Body of pancreas (tissue), 4 donors: ENCODE measurements at places on chromosomes 11 and 22.

DNA sequence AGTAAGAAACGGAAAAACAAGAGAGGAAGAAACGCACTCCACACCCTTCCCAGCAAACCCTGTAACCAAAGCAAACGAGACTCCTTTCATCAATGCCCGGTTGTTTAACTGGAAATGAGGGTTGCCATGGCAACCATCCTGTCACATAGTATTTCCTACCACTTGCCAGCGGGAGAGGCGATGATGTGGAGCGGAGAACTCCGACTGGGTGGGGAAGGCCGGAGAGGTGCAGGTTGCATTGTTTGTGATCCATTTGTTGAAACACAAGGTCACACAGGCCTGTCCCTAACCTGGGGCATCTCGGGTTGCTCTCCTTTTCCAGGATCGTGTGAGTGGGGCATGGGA is 609.9 kb downstream of the BUD13 start:
- no peak for DNase-seq

- DNase-seq = no peak
Measured at GRCh38 chr11:33655842-33656600, 44.6 kb downstream of the C11orf91 start.

DNA sequence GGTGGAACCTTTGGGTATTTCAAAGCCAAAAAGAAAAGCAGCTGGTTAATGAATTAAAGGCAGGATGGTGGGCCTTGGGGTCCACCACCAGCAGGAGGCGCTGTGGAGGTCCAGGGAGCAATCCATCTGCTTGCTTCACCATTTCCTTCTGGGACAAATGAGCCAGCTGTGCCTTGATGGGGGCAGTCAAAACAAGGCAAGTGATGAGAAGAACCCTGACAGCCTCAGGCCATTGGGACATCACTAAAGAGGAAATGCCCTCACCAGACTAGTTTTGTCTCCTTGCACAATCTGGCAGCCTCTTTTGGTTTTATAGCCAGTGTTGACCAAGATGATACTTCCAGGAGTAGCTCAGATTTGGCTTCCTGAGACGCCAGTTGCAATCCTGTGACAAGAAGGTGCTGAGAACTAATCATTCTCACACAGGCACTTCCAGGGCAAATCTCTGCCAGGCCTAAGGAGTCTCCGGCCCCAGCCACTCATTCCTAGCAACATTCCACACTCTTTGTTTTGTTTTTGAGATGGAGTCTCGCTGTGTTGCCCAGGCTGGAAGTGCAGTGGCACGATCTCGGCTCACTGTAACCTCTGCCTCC is 38.2 kb upstream of the WEE1 start:
- peak; percentile 79 for DNase-seq

- DNase-seq = no peak
Measured at GRCh38 chr11:102286292-102286691, 31.0 kb upstream of the BIRC3 start.

DNA sequence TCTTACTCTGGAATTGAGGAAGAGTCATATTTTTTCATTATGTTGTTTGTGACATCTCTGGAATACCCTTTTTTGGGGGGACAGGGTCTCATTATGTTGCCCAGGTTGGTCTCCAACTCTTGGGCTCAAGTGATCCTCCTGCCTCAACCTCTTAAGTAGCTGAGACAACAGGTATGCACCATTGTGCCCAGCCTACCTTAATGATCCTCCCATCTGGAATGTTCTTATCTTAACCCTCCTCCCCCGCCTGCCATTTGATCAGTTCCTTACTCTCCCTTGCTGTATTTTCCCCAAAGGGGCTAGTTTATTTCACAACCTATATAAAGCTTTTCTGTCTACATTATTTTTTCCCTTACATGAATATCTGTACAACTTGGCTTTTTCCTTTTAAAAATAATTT is 594.7 kb downstream of the METTL15 start:
- no peak for DNase-seq

DNA sequence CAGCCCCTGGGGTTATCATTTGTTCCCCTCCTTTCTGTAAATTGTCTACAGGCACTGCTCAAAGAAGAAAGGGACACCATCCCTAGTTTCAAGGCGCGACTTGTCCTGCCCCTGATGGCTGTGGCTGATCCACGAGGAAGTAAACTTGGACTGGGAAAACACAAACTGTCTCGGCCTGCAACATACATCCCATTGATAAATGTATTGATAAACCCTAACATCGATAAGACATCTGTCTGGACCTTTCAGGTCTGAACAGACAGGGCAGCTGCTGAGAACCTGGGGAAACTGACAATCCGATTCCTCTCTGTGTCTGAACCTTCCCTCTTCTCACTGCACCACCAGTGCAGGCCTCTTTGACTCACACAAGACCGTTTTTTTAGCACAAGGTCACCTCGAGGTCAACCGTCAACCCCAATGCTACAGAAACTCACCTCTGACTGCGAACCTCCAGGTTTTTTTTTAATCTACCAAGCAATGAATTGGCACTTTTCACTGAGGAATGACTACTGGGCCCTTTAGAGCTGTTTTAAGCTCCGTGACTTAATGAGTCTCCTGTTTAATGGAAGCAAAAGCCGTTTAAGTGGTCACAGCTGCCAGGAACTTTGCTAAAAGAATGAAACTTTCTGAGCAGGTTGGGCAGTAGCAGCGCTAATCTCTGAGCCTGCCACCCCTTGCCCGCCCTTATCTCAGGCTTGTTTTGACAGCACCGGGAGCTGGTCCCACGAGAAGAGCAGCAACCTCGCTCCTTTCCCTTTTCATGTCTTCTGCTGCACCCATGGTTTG is 203.8 kb upstream of the TMEM45B start:
- DNase-seq = peak; percentile 30

DNA sequence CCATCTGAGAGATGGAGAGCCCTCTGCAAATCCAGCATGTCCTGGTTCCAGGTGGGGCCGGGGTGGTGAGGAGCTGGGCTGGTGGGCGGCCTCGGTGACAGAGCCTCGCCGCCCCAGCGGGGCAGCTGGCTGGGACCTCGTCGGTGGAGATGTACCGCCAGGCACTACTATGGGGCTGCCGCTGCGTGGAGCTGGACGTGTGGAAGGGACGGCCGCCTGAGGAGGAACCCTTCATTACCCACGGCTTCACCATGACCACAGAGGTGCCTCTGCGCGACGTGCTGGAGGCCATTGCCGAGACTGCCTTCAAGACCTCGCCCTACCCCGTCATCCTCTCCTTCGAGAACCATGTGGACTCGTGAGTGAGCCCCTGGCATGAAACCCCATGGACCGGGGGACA is 7.0 kb downstream of the PLCB3 start:
- no peak for DNase-seq

- no peak for DNase-seq
Measured at GRCh38 chr11:105824457-105825013, 197.5 kb downstream of the MSANTD4 start.

- DNase-seq = no peak
Measured at GRCh38 chr11:115528225-115528624, 24.0 kb upstream of the CADM1 start.

- no peak for DNase-seq
Measured at GRCh38 chr11:111019451-111019850, 226.1 kb upstream of the POU2AF2 start.

- peak; percentile 23 for DNase-seq
Measured at GRCh38 chr22:31496735-31497146, 405 bp downstream of the SFI1 start.

GRCh38 chr22:46169628-46170027 is 19.3 kb downstream of the PPARA start:
- DNase-seq = no peak

GRCh38 chr11:19771463-19771862 is 58.8 kb downstream of the NAV2 start:
- no peak for DNase-seq

DNA sequence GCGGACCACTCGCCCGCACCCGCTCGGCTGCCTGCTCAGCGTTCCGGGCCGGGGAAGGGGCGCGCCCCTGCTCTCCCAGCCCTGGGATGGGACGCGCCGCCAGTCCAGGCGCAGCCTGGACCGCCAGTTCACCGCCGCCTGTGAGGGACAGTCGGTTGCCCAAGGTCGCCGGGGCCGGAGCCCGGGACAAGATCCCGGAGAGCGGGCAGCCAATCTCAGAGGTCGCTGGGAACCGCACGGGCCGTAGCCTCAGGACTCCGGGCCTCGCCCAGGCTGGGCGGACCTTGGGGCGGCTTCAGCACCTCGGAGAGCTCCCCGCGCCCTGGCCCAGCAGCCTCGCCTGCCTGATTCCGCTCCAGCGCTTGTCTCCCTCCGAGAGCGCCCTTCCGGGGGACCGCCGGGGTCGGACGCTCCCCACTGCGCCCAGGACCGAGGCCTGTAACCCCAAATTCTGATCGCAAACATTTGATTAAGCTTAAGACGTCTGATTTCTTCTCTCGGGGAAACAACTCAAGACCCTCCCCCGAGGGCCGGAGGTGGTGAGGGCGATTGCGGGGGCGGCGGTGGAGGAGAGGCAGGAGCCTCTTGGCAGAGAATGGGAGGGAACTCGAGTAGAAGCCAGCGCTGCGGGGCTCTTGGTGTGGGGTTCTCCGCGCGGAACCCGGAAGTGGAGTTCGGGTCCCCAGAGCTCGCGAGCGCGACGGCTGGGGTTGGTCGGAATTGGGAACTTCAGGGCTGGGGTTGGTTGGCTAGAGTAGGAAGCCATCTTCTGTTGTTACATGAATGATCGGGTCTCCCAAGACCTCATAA is 1.1 kb upstream of the CHRM4 start:
- peak; percentile 90 for DNase-seq

DNA sequence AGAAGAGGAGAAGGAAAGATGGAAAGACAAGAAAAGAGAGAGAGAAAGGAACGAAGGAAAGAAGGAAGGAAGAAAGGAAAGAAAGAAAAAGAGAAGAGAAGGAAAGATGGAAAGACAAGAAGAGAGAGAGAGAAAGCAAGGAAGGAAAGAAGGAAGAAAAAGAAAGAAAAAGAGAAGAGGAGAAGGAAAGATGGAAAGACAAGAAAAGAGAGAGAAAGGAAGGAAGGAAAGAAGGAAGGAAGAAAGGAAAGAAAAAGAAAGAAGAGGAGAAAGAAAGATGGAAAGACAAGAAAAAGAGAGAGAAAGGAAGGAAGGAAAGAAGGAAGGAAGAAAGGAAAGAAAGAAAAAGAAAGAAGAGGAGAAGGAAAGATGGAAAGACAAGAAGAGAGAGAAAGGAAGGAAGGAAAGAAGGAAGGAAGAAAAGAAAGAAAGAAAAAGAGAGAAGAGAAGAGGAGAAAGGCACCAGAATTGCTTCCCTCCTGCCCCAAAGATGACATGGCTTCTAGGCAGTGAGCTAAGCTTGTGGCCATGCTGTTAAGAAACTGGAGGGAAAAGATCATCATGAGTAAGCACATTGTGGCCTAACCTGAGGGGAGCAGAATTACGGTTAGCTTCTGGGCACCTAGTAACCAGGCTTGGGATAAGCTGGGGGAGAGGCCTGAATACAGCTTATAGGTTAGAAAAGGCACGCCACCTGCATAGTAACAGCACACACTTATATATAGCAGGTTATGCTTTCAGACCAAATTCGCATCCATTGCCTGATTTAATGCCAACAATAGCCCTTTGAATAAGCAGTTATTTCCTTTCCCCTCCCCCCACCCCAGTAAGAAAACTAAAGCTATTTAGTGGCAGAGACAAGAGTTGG is 2.3 kb upstream of the ST3GAL4 start:
- no peak for DNase-seq

- DNase-seq = no peak
Measured at GRCh38 chr11:85710917-85711316, 24.9 kb upstream of the CCDC89 start.

- no peak for DNase-seq
Measured at GRCh38 chr11:86627776-86628455, 44.5 kb downstream of the ME3 start.

DNA sequence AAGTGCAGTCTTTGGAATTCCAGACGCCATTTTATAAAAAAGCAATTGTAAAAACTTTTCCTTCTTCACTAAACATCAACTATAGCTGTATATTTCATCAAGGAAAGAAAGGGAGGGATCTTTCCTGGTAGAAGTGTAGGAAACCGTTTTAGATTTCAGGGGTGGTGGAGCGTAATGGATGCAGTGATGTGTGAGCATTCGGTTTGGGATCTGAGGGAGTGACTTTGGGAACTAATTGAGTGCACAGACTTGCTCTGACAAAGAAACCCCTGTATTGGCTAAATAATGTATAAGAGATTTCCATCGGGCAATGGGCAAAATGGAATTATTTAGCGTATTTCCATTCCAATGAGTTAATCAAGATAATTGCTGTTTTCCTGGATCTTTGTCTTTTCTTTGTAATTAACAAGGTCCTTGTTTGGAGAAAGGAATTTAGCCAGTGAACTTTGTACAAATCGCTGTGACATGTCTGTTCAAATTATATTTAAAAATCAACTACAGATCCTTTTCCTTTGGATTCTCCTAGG is 125.0 kb upstream of the NARS2 start:
- DNase-seq = no peak

- no peak for DNase-seq
Measured at GRCh38 chr22:25484521-25485315, 79.8 kb upstream of the GRK3 start.

- DNase-seq = no peak
Measured at GRCh38 chr11:64297699-64298358, 2.3 kb upstream of the CATSPERZ start.

- no peak for DNase-seq
Measured at GRCh38 chr22:45088576-45088975, 75.1 kb upstream of the NUP50 start.

DNA sequence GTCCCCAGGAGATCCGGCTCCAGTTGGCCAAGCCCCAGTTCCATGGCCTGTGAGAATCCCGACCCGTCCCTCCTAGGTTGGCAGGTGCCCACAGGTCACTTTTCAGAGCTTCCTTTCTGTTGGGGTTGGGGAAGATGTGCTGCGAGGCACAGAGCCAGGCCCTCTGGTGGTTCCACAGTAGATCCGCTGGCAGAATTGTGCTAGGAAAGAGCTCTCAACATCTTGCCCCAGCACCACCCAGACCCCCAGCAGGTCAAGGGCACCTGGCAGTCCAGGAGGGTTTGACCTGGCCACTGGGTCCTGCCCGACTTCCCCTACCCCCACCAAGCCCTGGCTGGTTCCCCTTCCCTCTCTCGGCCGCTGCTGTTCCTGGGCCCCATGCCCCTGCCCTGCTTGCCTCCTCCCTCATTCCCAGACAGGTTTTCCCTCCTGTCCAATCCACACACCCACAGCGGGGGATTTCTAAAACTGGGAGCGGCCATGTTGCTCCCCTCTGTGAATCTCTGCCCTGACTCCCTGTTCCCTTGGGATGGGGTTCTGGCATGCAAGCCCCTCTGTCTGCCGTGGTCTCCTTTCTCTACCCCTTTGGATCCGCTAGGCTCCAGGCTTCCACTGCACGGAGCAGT is 26.2 kb upstream of the GCAT start:
- DNase-seq = peak; percentile 43

GRCh38 chr11:64929625-64930024 is 5.1 kb downstream of the PPP2R5B start:
- DNase-seq = no peak

GRCh38 chr11:122751292-122752070 is 86.8 kb upstream of the CRTAM start:
- DNase-seq = no peak
